Peyer's patch (tissue), 4 donors: ENCODE measurements at places on chromosomes 3 and 15. TPM values are rescaled to one million over a fixed set of nuclear protein-coding genes. Genes with fewer than 3 reads are reported as not detected.

GRCh38 chr15:98666841-98667240 is 18.5 kb downstream of the IGF1R start:
- no peak for DNase-seq

GRCh38 chr15:23387621-23388190 is 33.2 kb downstream of the GOLGA8S start:
- DNase-seq: no peak

DNA sequence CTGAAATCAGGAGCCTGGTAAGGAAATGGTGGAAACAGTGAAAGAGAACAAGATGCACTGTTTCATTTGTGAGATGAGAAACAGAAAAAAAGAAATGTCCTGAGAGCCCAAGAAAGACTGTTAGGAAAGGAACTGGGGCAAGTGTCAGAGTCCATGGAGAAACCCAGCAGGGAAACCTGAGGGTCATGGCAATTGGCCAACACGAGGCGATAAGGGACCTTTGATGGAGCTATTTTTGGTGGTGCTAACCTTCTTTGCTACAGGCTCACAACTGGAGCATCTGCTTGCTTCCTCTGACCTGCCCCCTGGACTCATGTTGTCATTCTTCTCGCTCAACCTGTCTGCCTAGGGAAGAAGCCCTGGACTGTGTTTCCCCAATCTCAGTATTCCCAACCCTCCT is 4.2 kb upstream of the TMEM41A start:
- peak; percentile 69 for DNase-seq

DNA sequence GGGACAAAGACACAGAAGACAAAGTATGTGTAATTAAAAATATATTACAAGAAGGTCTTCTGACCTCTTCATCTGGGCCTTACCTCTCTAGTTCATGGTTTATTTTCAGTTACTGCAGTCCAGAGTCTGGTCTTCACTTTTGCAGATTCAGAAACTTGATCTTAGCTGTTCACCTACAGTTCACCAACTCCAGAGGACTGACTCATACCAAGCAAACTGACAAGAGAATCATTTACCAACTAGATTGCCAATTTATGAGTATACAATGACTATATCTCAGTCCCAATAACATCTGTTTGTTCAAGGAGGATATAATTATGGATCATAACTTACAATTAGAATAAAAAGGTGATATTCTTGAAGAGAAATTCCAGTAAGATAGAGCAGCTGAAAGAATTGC is 9.0 kb downstream of the P2RY1 start:
- no peak for DNase-seq

The IQCH gene
- 1.2 TPM for total RNA-seq

- DNase-seq: no peak
These were observed 257.1 kb upstream of the ARRDC4 start for GRCh38 chr15:97703400-97703799.

DNA sequence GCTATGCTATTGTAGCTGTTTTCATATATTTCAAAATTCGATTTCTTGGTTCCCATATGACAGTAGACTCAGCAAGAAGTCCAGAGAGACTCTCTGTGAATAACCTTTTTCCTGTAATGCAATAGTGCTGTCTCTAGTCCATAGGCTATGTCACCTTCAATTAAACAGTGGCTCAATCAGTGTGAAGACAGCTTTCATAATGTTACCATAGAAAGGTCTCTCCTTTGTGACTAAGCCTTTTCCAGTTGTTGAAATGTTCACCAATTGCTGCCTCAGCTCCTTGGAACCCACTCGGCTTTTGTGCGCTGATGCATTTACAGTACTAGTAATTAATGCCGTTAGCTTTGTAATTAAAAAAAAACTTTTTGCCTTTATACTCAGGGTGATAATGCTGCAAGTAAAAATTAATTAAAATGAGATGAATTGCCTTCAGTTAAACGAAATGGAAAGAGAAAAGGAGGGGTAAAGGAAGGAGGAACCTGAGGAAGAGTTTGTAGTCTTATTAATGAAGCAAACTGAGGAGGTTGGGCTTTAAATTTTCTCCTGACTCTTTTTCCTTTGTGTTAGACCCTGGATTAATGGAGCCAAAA is 214.8 kb downstream of the LSAMP start:
- no peak for DNase-seq

DNA sequence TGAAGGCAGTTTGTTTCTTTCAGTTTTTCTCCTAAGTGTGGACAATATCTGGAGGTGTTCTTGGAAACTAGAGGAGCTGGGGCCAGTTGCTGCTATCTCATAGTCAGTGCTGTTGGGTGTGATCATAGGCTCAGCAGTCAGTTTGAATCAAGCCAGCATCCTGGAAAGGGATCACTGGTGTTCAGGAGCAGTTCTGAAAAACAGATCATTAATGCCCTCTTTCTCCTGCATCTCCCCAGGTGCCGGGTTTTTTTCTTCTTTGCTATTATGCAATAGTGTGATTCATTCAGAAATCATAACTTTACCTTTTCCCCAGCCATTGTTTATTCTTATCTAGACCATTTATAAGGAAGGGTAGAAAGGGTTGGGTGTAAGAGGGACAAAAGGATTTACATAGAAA is 24.0 kb downstream of the LNP1 start:
- DNase-seq: no peak

The CHRNB4 gene
- total RNA-seq: not detected

- DNase-seq: no peak
These were observed 25.1 kb downstream of the ACKR4 start for GRCh38 chr3:132622148-132622547.

DNA sequence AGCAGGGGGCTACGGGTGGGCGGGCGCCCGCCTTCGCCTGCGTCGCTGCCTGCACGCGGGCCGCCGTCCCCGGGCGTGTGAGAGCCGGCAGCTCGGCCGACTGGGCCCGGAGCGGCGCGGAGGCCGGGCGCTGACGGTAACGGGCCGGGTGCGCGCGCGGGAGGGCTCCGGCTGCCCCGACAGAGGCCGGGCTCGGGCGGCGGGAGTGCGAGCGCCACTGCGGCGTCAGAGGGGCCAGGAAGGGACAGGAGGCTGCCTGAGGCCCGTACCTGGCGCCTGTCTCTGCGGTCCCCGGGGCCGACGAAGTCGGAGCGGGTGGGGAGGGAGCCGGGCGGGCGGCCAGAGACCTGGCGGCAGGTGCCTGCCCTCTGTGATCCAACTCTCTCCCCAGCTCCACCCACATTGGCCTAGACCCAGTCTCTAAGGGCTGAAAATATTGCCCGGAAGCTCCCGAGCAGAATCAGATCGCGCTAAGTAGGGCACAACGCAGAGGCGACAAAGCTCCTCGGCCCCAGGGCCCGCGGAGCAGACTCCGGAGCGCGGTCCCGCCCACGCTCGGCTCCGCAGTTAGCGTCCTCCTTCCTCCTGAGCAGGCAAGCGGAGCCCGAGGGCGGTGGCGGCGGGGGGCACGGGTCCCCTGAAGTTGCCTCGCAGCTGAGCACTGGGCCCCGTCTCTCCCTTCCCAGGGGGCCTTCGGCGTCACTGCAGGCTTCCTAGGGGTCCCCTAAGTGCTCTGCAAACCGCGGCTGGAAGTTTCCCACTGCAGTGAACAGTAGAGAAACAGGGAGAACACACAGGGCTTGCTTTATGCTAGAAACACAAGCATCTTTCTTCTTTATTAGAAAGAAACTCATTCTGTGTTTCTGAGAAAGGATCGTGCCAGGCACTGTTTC is at the start of gene MAN2A2:
Gene MAN2A2 (plus strand): TSS at position 463 of the 893 bp plus-strand sequence. CDS start 906 bp downstream, outside the sequence.
- DNase-seq: peak; percentile 86

DNA sequence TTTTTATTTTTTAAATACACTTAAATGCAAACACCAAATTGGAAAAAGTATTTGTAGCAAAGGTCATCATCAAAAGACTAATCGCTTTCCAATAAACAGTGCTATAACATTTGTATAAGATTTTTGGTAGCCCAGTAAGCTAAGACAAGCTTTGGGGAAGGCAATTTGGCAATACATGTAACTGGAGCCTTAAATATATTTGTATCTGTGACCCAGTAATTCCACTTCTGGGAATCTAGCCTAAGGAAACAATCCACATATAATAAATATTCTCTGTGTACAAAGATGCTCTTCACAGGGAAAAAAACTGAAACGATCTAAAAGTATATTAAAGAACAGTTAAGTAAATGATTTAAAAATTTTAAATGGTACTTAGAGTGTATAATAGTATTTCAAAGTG is 65.5 kb upstream of the TJP1 start:
- no peak for DNase-seq
